ENCODE measurements at places on chromosomes 6 and 20.

GRCh38 chr20:10502098-10502526 lies 67.0 kb downstream of the SLX4IP start:
- DNase-seq: no peak

- DNase-seq: no peak
Measured at GRCh38 chr20:36849333-36850065, 26.4 kb upstream of the TLDC2 start.

GRCh38 chr20:24468401-24469115 lies 871 bp upstream of the SYNDIG1 start:
- DNase-seq: no peak

DNA sequence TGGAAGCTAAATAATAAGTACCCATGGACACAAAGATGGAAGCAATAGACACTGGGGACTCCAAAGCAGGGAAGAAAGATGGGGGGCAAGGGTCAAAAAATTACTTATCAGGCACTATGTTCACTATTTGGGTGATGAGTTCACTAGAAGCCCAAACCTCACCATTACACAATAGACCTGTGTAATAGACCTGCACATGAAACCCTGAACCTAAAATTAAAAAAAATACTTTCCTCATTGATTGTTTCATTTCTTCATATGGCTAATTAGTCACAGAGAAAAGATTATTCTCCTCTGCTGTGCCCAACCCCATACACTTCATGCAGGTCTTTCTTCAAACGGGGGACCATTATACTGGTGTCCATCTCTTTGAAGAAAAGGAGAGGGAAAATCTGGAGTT lies 213.0 kb upstream of the DTNBP1 start:
- DNase-seq: no peak

GRCh38 chr6:36769676-36770499 lies 69.4 kb downstream of the CPNE5 start:
- no peak for DNase-seq

DNA sequence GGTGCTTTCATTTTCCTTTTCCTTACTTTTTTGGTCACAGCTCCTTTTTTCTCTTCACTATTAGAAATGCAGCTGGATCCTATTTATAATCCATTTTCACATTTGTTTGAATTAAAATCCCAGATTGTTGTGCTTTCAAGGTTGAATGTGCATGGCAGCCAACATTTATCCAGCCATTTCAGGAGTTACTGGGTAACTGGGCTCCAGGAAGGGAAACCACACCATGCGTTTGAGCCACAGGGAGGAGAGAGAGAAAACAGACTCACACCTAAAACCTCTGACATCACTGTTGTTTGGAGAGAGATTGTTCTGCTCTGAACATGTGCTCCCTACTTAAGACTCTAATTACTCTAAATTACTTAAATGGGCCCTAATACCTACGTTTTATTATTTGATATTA lies 173.4 kb downstream of the BMP2 start:
- no peak for DNase-seq

- DNase-seq: no peak
Measured at GRCh38 chr6:40492187-40492586, 95.0 kb downstream of the LRFN2 start.
